ENCODE measurements at places on chromosomes 5 and 9.
A peak's percentile ranks its signal among the peaks of the same experiment; 100 is the strongest.

GRCh38 chr5:69416180-69416579 lies 1.3 kb downstream of the MARVELD2 start:
- DNase-seq, result no peak

DNA sequence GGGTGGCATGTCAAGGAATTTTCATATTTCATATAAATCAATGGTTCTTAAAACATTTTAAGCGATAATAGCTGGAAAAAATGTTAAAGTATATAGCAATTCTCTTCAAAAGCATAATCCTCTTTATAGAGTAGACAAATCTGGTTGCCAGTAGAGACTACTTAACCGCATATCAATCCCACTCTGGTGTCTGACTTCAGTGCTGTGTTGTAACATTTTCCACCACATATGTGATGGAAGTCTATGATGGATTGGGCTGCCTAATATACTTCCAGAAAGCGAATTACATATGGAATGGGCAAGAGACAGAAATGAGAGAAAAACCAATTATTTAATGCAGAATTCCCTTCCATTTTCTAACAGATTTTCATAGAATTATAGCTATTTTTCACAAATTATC lies 54.3 kb downstream of the FBN2 start:
- no peak for DNase-seq

- DNase-seq, result no peak
Measured at GRCh38 chr9:131185924-131186323, 60.5 kb downstream of the NUP214 start.

DNA sequence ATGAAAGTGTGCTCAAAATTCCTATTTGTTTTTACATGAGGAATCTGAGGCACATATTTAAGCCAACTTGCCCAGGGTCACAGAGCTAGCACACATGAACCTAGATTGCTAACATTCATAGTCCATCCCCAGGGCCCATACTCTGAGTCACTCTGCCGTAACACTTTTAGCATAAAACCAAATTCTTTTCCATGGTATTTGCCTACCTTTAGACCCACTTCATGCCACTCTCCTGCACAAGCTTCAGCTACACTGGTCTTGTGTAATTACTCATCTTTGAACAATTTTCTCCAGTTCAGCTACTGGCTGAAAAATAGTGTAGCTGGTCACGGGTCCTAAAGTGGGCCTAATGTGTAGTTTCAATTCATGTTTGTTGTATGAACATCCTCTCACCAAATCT lies 200.7 kb downstream of the SLC12A2 start:
- no peak for DNase-seq

GRCh38 chr9:109887079-109887478 lies 107.1 kb downstream of the PALM2AKAP2 start:
- DNase-seq, result peak; percentile 72

DNA sequence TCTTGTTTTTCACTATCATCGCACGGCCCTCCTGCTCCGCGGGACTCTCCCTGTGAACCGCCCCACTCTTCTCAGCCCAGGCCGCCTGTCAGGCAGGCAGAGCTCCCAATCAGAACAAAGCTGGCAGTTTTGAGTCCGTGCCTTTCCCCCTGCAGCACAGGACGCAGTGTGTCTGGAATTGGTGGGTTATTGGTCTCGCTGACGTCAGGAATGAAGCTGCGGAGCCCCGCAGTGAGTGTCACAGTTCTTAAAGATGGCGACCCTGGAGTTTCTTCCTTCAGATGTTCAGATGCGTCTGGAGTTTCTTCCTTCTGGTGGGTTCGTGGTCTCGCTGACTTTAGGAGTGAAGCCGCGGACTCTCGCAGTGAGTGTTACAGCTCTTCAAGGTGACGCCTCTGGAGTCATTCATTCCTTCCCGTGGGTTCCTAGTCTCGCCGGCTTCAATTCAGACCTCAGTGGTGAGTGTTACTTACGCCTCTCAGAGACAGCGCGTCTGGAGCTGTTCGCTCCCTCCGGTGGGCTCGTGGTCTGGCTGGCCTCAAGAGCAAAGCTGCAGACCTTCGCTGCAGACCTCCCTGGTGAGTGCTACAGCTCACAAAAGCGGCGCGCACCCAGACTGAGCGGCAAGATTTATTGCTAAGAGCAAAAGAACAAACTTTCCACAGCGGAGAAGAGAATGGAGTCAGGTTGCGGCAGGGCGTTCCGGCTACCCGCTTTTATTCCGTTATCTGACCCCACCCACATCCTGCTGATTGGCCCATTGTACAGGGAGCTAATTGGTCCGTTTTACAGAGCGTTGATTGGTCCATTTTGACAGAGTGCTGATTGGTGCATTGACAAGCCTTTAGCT lies 7.4 kb downstream of the ZDHHC11B start:
- no peak for DNase-seq

- DNase-seq, result peak; percentile 23
Measured at GRCh38 chr5:115309751-115310370, 13.4 kb upstream of the CCDC112 start.

GRCh38 chr5:133998807-133999206 lies 6.0 kb downstream of the VDAC1 start:
- DNase-seq, result no peak

- DNase-seq, result no peak
Measured at GRCh38 chr9:34610434-34611206, 1.3 kb downstream of the RPP25L start.

DNA sequence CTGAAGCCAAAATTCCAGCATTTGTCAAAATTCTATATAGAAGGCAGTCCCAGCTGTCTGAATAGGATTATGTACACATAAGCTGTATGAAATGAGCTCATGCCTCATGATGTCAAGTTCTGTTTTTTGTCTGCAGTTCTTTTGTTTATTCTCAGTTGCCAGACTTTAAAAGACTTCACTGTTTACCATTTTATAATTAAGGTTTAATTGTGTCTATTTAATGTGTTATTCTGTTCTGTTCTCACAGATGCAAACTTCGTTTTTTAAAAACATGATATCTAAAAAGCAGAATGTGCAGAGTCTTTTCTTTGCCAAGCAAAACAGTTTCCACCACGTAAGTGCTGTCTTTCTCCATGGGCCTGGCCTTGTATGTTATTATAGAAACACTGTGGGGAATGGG lies 31.1 kb downstream of the ERAP1 start:
- DNase-seq, result peak; percentile 48

DNA sequence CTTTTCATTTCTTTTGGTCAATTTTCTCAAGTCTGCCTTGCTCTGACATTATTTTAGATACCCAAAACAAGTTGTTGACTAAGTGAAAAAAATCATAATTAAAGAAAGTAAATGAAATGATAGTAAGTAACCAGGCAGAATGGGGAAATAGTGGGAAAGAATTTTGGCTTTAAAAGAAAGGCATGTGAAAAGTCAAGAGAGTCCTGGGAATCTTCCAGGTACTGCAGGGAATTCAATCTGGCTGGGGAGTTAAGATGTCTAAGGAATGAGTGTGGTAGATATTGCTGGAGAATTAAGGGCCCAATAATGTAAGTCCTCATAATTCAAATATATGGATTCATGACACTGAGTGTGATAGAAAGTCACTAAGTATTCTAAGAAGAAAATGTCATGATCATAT lies 123.1 kb upstream of the PAPPA start:
- no peak for DNase-seq

- no peak for DNase-seq
Measured at GRCh38 chr9:120532475-120532874, 47.5 kb downstream of the CDK5RAP2 start.

GRCh38 chr5:150497274-150497988 lies 10.5 kb upstream of the NDST1 start:
- peak; percentile 78 for DNase-seq

DNA sequence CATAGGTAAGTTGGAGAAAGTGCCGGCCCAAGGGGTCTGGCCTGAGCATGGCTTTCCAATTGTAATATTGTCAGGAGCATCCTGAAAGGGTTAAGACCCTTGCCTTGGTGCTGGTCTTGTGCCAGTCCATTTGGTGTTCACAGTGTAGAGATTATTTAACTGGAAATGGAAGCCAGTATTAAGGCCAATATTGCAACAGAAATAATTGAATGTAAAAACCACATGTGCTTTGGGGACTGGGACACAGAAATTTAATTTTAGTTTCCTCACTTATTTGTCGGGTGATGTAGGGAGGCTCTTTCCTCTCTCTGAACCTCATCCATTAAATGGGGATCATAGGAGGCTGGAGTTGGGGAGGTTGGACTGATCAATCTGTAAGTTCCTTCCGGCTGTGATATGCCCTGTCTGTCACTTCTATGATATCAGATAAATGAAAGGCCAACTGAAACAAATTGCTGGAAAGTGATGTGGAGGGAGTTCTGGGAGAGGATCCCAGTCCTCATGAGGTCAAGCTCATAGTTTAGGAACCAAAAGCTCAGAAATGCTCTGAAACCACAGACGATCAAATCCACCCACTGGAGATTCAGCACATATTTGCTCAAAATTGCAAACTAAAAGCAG lies 54.8 kb upstream of the COL15A1 start:
- DNase-seq, result no peak

DNA sequence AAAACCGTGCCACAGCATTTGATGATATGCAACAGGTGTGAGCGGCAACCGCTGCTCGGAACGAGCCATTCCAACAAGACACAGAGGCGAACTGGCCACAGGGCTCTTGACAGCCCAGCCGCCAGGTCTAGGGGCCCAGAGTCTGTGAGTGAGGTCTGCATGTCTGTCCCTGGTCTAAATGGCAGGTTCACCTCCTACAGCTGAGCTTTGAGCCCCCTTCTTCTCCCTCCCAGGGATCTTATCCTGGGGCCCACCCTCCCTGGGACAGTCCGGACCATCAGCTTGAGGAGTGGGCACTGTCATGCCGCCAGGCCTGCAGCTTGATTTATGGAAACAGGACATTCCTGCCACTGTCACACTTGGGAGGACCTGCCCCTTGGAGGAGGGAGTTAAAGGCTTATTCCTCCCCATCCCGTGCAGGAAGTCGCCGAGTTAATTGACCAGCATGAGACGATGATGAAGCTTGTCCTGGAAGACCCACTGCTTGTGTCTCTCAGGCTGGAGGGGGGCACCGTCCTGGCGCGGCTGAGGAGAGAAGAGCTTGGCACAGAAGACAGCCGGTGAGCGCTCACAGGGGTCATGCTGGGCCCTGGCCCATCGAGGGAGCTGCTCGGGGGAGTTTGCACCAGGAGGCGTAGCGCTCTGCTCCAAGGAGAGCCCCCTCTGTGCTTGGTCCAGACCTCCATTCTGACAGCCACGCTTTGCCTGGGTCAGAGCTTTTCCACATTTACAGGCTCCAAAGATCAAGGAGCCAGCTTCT lies 35.5 kb upstream of the LRRC14B start:
- no peak for DNase-seq

GRCh38 chr5:32785611-32786254 lies 74.6 kb downstream of the NPR3 start:
- no peak for DNase-seq

- DNase-seq, result peak; percentile 64
Measured at GRCh38 chr5:139639619-139640380, 8.3 kb upstream of the CXXC5 start.

DNA sequence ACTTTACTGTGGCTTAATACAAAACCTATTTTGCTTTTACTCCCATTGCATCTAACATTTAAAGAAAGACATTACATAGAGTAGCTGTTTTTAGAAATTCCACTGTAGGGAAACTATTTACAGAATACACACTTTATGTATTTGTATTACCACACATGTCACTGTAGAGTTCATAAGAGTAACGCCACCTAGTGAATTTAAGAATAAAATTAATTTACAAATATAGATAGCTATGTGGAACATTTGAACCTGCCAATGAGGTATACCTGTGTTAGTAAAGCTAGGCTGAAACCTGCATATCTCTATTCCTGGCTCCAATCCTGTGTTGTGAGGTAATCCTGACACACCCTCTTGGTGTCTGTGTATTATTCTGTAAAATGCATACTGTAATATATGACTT lies 234.4 kb downstream of the MAST4 start:
- no peak for DNase-seq

DNA sequence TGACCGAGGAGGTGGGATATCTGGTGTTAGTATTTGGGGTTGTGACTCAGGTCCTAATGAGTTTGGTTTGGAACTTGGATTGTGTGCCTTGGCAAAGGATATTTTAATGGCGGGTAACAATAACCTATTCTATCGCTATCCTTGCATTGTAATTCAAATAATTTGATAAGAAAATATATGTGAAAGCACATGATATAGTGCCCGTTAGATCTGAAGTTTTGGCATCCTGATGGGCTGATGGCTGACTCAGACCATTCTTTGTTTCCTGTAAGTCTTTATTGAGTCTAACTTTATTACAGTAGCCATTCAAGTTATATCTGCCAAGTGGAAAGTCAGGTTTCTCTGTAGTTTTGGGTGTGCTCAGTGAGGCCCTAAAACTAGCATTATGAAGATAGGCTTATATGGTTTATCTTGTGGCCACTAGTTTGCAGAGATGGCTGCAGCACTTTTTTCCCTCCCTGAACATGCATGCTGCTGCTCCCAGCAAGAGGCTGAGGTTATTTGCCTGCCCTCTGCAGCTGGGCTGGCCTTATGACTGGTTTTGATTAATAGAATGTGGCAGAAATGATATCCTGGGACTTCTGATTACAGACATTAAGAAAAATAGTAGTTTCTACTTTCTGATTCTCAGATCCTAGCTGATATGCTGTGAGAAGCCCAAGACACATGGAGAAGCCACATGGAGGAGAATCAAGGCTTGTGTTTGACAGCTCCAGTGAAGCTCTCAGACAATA lies 46.6 kb downstream of the CFAP95 start:
- no peak for DNase-seq

DNA sequence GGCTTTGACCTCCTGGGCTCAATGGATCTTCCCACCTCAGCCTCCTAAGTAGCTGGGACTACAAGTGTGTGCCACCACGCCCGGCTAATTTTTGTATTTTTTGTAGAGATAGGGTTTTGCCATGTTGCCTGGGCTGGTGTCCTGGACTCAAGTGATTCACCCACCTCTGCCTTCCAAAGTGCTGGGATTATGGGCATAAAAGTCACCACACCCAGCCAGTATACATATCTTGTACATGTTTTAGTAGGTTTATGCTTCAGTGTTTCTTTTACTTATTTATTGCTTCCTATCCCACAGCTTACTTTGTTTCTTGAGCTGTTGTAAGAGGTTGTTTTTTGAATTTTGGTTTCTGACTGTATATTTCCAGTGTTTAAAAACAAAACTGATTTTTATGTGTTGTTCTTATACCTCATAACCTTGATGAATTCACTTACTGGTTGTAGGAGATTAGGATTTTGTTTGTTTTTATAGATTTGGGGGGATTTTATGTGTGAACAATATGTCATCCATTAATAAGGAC lies 12.9 kb downstream of the FBXW5 start:
- no peak for DNase-seq

DNA sequence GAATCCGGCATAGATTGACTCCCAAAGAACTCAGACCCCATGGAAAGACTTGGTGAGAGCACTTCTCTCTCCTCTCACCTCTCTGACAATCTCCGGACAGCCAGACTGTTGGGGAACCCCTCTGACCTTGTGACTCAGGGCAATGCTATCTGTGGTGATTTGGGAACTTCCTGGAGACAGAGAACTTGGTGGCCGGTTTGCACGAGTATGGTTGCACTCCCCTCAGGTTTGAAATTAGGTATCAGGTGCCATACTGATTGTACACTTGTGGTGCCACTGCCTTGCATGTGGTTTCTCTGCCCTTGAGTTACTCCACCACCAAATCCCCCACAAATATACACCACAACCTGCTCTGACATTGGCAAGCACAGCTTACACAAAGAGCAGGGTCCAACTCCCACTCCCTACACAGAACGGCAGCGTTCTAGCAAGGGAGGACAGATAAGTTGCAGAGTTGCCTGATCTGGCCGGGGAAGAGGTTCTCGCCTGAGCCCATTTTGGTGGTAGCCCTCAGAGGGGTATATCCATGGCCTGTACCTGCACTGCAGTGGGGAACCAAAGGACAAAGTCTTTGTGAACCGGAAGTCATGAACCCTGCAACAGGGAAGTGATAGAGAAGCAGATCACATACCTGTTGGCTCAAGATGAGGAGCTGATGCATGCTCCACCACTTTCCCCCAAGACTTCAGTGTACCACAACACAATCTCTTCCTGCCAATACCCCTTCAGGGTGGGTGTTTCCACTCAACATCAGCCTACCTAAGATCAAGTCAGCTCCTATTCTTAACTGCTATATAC lies 255.1 kb downstream of the MCTP1 start:
- DNase-seq, result no peak
